Naive B cell (primary cell): ENCODE measurements at places on chromosomes 3 and 15. TPM values are rescaled to one million over a fixed set of nuclear protein-coding genes. Genes with fewer than 3 reads are reported as not detected.

GRCh38 chr3:11251807-11252176 lies 20.4 kb upstream of the ATG7 start:
- no peak for DNase-seq

- DNase-seq: no peak
These were observed 113.5 kb upstream of the ALCAM start for GRCh38 chr3:105253225-105253624.

DNA sequence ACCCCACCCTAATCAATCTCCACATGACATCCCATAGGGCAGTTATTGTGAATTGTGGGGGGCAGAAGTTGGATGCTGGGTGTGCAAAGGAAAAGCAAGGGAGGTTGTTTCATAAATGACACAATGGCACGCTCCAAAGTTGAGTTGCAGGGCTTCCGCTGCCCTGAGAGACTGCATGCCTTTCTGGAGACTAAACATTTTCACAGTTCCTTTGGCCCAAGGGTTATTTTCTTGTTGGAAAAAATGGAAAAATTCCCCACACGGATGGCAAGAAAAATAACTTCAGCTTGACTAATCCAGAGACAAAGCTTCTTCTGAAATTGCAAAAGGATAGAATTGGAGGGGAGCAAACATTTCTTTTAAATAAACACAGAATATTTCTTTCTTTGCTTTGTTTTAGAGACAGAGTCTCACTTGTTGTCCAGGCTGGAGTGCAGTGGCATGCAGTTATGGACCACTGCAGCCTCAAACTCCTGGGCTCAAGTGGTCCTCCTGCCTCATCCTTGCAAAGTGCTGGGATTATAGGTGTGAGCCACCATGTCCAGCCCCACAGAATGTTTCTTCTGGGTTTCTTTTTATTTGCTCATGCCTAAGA lies 19.1 kb upstream of the TPM1 start:
- no peak for DNase-seq

ECE2 gene
- polyA plus RNA-seq: not detected

DTWD1 gene
- polyA plus RNA-seq: 26.2 TPM

- no peak for DNase-seq
These were observed 230.7 kb downstream of the ATP8B4 start for GRCh38 chr15:49888323-49888693.

DNA sequence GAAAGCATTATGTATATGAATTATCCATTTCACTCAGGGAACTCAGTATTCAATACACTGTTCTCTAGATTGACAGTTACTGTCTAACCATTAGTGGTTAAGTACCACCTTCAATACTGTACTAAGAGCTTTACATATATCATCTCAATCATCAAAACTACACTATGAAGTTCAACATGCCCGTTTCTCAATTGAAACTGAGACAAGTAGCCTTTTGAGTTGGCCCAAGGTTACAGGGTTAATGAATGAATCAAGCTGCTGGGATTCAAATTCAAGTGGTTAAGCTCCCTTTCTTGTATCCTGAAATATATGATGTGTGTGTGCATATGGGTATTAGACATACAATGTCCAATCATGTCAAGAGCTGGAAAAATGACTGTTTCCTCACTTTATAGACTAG lies 5.8 kb downstream of the TASOR start:
- DNase-seq: no peak

GRCh38 chr3:72100601-72101187 lies 315.7 kb upstream of the PROK2 start:
- DNase-seq: peak; percentile 98

DNA sequence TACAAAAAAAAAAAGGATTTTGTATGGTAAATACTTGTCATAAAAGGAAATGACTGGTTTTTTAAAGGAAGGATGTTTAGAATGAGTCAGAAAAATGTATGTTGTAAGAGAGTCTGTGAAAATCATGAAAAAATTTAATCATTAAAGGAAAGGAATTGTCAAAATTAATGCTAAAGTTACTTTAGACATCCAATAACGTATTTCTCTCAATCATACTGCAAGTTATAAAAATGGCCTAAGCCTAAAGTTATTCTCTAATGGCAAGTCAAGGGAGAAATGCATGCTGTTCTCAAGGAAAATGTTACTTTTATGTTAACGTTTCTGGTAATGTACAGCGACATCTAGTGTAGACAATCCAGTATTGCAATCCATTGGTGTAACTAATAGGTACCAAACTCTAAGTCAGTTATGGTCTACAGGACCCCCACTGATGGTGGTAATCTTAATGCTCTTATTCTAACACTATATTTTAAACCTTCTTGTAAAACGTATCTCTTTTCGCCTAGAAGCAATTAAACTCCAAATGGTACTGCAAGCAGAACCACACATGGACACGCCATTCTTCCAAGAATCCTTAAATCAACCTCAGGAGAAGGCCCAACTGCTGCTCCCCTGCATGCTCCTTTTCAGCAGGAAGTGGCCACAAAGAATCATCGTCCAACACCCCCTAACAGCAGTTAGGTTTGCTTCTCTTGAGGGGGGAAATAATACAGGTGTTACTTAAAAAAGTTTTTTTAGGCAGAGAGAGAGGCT lies 35.2 kb downstream of the NCEH1 start:
- DNase-seq: peak; percentile 12
